ENCODE measurements at places on chromosomes 13 and 19. TPM values are rescaled to one million over a fixed set of nuclear protein-coding genes. Genes with fewer than 3 reads are reported as not detected.

DNA sequence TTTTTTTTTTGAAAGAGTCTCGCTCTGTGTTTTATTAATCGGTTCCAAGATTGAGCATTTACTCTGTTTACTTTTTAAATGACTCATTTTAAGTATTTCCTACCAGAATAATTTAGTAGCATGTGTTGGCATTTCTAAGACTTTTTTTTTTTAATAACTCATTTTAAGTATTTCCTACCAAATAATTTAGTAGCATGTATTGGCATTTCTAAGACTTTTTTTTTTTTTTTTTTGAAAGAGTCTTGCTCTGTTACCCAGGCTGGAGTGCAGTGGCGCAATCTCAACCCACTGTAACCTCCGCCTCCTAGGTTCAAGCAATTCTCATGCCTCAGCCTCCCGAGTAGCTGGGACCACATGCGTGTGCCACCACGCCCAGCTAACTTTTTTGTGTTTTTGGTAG is 13.1 kb downstream of the SETDB2 start:
- no peak for DNase-seq

MYO9B gene
- polyA plus RNA-seq = 6.7 TPM

DNA sequence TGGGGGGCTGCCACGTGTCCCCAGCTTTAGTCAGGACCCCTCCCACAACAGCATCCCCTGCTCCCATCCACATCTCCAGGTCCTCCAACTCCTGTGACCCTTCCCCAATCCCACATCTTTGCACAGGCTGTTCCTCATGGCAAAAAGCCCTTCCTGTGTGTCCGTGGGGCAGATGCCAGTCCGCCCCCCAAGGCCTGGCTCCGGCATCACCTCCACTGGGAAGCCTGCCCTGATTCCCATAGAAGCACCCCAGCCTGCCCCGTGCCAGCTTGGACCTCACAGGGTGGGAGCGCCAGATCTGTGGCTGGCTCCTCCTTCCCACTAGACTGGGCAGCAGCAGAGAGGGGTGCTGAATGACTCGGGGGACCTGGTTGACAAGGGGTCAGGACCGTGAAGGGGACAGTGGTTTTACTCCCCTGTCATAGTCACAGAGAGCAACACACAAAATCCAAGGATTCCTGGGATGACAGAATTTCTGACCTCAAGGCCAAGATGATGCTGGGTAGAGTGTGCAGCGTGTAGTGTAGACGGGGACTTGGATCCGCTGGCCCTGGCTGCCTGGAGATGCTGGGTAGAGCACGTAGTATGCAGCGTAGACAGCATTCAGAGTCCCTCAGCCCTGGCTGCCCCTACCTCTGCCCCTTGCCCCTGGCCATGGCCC is 13.3 kb downstream of the KLF2 start:
- no peak for DNase-seq

GRCh38 chr19:23917856-23918255 is 3.2 kb downstream of the ZNF726 start:
- DNase-seq = no peak

ZNF726 gene
- 2.4 TPM for polyA plus RNA-seq

GRCh38 chr13:22915442-22916082 is 265.2 kb upstream of the SGCG start:
- DNase-seq = no peak

DNA sequence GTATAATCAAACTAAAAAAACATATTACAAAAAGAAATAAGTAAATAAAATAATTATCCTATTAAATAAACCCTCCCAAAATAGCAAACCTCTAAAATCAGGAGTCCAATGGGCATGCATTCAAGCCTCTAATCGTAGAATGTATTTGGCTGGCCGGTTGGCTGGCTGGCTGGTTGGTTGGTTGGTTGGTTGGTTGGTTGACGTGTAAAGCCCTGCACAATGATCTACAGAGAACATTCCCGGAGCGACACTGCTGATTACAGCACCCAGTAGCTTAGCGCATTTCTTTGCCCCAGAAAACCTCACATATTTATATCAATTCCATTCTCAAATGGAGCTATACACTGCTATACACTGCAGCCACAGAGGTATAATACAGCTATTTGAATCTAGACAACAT is 65.6 kb downstream of the SACS start:
- no peak for DNase-seq

DNA sequence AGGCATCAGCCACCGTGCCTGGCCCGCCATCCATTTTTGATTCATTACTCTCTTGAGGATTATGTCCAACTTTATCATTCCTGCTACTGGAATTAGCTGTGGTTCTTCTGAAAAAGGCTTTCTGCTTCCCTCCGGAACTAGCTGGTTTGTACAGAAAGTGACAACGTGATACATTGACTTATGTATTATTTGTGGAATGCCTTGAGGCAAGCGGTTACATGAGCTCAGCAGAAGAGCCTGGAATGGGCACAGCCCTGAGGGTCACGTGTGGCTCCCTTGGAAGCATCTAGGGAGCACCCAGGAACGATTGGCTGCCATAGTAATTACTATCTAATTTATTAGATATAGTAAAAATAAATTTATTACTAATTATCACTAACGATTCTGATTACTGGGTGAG is 14.4 kb upstream of the RETN start:
- DNase-seq = no peak

DNA sequence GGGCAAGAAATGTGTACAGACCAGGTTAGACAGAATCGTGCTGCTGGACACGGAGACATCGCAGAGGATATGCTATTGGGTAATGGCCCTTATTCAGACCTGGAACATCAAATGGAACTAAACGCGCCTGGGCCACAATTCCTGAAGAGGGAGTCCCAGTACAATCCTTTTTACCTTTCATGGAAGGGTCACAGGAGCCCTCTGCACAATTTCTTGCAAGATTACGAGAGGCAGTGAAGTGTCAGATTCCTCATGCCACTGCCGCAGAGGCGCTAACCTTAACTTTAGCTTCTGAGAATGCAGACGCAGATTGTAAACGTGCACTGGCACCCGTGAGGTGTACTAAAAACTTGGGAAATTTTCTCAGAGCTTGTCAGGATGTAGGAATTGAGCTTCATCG is 18.1 kb downstream of the CLEC4M start:
- no peak for DNase-seq

- no peak for DNase-seq
Measured at GRCh38 chr13:78701383-78701782, 42.4 kb upstream of the OBI1 start.

ZNF98 gene
- not detected for polyA plus RNA-seq

Measured in naive B cell (primary cell).